ENCODE measurements at places on chromosomes 1 and 21.

GRCh38 chr1:60890664-60891063, 191.7 kb upstream of the NFIA start:
- DNase-seq: no peak

DNA sequence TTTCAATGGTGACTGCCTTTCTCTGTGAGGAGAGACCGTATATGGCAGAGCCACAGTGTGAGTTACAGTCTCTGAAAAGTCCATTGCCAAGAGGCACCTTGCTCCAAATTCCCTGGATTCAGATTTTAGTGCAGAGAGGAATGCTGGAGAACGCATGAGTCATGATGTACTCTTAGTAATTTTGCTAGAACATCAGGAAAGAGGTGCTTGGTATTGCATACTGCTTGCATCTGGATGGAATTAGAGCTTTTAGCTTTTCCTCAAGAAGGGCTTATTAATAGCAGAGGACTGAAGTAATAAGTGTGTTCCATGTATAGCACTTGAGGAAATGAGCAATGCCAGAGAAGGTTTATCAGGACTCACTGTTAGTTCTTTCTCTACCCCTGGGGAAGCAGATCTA, 40.5 kb upstream of the AKT3 start:
- no peak for DNase-seq

GRCh38 chr1:52880206-52880605, 37.6 kb downstream of the ZYG11A start:
- DNase-seq: no peak

GRCh38 chr21:29056005-29056404, 17.4 kb downstream of the CCT8 start:
- no peak for DNase-seq

DNA sequence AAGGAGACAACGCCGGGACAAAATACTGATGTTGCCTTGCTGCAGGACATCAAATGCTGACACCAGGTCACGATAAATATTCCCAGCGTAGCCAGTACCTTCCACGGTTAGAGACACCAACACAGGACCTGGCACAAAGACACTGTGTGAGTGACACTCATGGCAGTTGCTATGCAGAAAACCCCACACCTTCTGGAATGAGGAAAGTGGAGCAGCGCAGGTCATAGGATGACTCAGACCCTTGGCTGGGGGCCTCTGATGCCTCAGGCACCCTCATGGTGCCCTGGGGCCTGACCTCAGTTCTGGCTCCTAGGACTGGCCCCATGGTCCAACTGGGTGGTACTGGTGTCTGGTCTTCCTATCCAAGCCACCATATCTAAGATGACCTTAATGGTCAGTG, 7.0 kb downstream of the DCST2 start:
- no peak for DNase-seq

- no peak for DNase-seq
Measured at GRCh38 chr1:186435336-186435735, 25.6 kb downstream of the PDC start.

GRCh38 chr1:211525101-211525676, 33.2 kb upstream of the RD3 start:
- no peak for DNase-seq

DNA sequence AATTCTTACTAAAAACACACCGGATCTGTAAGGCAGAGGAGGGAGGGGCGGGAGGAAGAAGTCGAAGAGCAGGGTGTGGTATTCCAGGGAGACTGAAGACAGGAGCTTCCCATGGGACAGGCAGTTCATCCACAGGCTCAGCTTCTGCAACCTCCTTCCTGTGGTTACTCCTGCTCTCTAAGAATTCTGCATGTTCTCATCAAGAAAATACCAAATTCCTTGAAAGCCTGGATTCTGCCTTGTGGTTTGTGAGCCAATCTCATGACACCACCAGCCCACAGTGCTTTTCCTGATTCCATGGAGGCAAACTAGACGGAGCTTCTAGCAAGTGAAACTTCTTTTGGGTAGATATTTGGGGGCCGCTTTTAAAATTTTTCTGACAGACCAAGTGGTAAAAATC, 1.1 kb upstream of the ST6GALNAC3 start:
- DNase-seq: no peak

DNA sequence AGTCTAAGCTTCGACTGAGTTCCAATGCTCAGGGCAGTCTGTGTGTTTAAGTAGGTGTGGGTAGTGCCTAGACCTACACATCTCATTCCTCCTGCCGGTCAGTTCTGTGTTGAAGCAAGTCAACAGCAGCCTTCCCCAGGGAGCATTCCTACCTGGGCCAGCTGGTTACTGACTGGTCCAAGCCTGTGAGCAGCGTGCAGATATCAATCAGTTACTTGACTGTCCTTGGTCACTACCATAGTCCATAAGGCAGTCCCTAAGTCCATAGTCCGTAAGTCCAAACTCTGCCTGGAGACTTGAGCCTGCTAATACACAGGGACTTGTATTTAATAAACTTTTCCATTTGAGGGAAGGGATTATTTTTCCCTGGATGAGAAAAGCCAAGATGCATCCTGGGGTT, 171.9 kb downstream of the PGBD5 start:
- no peak for DNase-seq

Data from T-helper 9 cell (primary cell).